ENCODE measurements at places on chromosomes 7 and 10.

DNA sequence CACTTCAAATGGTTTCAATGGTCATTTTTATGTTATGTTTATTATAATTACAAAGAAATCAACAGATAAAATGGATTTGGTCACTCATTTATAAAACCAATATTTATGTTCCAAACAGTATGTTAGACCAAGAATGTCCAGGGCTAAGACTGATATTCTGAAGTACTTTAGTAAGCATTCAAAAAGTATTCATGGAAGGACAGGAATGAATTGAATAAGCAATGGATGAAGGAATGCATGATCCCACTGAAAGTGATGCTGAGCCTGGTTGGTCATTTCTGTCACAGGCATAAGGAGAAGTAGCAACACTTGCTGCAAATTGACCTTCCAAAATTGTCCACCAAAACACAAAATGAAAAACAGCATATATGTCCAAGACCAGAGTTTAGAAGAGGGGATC is 189.0 kb upstream of the CELF2 start:
- DNase-seq: no peak

- DNase-seq: no peak
Measured at GRCh38 chr10:34864149-34865067, 49.3 kb upstream of the PARD3 start.

DNA sequence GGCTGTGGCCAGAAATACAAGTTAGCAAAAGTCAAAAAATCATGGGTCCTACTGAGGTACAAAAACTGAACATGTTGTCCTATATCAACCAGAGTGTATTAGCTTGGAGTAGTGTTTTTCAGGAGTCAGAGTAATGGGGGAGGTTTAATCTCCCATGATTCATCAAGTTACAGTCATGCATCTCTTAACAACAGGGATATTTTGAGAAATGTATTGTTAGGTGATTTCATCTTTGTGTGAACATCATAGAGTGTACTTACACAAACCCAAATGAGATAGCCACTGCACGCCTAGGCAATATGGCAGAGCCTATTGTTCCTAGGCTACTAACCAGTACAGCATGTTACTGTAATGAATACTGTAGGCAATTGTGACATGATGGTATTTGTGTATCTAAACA is 14.9 kb upstream of the TES start:
- DNase-seq: no peak

DNA sequence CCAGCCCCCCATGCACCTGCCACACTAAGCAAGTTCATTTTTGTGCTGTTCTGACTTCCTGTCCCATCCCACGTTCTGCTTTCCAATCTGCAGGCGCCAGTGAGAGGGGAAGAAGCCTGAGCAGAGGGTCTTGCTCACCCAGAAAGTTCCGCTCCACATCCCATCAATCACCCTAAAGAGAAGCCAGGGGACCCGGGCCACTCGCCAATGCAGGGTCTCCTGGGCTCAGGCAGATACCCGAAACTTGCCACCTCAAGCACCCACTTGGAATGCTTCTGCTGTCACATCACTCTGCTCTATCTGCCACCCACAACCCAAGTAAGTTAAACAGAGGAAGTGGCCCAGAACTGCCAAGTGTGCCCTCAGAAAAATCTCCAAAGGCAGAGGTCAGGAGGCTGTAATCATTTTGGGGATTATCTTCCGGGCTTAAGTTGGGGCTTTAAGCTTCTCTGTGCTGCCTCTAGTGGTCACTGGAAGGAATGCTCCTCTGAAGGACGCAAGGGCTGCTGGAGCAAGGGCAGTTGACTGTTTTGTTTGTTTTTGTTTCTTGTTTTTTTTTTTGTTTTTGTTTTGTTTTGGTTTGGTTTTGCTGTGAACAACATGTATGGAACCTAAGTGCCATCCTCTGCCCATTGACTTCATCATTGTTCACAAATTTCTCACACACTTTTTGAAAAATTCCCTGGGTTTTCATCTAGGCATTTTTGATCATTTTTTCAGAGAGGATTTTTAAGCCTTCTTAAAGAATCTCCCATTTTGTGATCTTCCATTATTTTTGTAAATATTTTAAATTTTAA is 25.5 kb downstream of the PRR15 start:
- no peak for DNase-seq

DNA sequence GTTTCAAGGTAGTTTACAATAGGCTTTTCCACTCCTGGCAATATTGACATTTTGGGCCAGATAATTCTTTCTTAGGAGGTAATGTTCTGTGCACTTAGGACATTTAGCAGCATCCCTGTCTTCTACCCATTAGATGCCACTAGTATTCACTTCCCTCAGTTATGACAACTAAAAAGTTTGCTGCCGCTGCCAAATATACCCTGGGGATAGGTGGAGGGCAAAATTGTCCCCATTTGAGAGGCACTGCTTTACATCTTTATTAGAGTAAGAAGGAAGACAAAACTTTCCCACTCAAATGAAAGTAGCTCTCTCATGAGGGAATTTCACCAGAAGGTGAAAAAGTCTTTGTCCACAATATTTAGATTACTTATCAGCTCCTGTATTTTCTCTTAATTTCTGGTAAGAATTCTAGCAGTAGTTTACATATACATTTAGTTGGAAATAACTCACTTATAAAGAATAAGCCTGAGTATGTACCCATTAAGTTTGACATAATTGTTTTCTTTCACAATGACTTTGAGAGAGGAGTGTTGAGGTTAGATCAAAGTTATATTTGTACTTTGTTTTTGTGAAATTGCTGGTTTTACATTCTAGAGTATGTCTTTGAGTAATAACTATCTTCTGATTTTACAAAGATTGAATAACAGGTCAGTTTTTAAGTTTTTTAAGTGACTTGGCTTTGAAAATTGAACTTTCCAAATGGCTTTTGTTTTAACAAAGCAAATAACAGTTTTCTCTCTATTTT is 46.0 kb downstream of the HELLS start:
- no peak for DNase-seq

DNA sequence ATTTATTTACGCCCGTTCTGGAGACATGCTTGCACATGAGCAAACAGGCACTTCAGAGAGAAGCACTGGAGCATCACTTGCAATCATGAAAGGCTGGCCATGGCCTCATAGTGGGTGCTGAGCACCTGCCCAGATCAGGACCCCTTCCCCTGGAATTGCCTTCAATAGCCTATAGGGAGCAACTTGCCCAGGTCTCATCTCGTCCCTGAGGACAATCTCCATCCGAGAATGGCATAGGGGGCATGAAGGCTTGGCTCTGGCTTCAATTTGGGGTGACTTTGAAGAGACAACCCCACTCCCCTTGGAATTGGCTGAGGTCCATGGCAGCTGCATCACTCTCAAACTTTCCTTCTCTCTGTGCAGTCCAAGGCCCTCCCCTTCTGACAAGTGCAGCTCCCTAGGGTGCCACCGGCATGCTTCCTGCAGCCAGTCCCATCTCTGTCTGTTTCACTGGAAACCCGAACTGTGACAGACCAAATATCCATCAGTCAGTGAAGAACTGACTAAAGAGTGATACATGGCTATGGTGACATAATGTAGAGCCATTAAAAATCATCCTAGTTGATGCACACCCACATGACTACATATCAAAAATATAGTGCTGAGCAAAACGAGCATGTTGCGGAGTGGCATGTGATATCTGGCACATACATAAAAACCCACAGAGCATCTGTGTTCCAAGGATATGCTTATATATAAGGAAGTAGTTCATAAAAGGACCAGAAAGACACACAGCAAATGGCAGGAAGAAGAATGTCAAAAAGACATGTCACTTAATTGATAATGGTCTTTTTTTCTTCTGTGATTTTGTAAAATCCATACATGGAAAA is 12.4 kb downstream of the GDF2 start:
- no peak for DNase-seq

- no peak for DNase-seq
Measured at GRCh38 chr7:19015098-19015497, 102.3 kb downstream of the TWIST1 start.

- no peak for DNase-seq
Measured at GRCh38 chr10:124369986-124370385, 48.7 kb downstream of the OAT start.

DNA sequence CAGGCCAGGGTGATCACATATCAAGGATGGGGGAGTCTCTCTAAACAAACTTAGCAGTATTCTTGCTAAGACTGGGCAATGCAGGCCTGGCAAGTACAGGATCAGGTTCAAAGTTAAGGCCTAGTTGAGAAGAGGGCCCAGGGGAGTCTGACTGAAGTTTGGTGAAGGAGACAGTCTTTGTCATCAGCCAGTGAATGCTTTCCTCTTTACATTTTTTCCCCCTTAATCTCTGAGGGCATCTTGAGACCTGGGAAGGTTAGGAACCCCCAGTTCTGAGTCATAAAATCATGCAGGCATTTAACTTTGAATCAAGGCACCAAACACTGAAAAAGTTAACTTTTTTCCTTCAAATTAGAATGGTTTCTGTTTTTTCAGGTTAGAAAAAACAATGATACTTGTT is 311.5 kb downstream of the REEP3 start:
- DNase-seq: no peak

DNA sequence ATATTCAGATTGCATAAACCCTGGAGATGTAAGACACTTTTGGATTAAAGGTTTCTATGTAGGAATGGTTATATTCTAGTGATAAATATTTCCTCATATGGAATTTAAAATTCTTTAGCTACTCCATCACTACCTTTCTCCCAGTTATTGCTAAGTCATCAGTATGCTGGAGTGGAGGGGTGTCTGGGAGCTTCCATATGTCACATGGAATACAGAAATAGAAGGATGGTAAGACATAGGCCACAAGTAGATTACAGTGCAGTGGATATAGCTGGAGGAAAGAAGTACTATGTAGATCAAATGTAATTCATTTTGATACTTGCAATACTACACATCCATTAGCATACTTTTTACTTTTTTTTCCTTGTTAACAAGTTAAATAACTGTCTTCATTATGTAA is 428.4 kb downstream of the ARL4A start:
- DNase-seq: no peak

DNA sequence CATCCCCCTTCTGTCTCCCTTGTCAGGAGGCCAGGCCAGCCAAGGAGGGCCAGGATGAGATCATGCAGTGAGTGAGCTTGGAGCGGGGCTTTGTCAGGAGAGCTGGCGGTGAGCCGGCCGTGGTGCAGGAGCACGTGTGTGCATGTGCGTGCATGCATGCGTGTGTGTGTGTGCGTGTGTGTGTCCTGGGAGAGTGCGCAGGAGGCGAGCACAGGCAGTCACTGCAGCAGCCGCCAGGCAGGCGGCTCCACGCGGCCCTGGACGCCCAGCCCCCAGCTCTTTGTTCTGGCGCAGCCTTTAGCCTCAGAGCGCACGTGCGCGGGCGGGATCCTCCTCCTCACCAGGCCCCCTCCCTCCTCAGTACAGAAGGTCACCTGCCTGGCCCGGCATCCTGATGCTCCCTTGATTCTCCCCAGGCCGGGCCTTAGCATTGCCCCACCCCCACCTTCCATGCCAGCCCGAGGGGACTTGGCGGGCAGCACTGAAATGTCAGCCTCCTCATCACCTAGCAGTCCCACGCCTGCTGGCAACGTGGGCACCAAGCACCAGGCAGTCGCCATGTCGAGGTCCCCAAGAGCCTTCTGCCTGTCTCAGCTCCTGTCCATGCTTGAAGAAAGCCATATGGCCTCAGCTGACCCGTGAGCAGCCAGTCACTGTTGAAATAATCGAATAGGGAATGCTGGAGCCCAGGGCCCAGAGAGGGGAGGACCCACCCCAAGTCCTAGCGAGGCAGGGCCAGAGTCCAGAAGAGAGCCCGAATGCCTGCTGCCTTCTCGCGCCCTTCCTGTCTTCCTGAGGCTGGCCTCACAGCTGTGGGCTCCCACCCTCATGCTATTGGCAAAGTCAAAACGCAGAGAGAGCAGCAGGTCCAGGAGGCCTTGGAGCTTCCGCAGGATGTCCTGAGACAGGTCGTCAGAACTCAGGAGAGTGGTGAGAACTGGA is 125.9 kb upstream of the PPIF start:
- no peak for DNase-seq

DNA sequence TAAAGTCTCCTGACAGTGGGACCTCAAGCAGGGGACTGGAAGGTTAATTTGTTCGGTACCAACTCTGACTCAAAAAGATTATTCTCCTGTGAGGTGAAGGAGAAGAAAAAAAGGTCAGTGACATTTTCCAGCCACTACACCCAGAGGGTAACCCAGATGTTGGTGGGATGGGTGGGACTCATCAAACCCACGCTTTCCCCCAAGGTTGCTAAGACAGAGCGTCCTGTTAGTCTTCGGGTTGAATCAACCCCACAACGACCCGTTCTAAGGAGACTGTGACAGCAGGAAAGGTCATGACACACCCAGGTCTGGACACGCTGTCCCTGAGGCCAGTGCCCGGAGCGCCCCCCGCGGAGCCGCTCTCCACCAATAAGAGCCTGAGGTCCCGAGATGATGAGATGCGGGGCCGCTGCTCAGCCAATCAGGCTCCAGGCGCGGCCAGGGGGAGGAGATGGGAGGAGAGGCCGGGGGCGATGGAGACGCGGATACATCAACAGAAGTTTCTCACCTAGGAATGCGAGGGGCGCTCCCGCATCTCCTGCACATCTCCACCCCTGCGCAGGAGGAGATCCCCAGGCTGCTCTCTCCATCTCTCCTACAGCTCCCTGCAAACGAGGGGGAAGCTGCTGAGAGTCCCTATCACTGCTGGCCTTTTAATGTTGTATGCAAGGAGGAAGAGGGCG is at the start of gene WNT16:
TSS of gene WNT16 (plus strand) at position 493 of the 683 bp plus-strand sequence. CDS start 293 bp downstream, outside the sequence.
- DNase-seq: no peak

GRCh38 chr7:84985073-84985784 is 201.6 kb downstream of the SEMA3D start:
- no peak for DNase-seq

GRCh38 chr10:86958116-86958900 is at the start of gene SNCG:
SNCG (plus strand) TSS chr10:86958599; CDS start chr10:86958698, 99 bp downstream.
- DNase-seq: no peak

- no peak for DNase-seq
Measured at GRCh38 chr7:144668503-144668902, 167.3 kb downstream of the TPK1 start.

DNA sequence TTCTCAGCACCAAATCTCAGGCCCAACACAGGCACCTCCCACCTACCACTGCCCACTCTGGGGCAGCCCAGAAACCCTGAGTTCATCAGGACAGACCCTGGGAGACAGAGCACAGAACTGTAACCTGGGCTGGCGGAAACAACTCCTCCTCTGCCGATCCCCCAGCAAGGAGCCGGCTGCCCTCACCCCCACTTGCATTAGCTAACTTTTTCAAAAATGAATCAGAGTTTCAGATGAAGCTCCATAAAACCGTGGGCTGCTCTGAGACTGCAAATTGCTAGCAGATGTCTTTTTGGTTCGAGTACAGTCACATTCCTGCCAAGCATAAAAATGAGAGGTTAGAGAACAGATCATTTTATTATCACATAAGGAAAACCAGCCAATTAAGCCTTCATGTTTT is 93.4 kb upstream of the PARD3 start:
- DNase-seq: no peak

DNA sequence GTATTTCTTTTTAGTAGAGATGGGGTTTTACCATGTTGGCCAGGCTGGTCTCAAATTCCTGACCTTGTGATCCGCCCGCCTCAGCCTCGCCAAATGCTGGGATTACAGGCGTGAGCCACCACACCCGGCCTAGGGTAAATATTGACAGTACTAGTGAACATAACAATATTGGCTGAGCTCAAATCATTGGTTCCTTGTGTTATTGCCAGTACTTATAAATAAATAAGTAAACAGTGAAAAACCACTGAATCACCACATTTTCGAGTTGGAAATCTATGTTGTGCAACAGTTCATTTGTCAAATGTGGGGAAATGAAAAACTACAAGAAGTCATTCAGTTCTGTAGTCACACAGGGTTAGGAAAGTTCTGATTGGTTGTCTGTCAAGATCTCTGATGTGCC is 15.8 kb downstream of the RPP30 start:
- DNase-seq: no peak

GRCh38 chr10:24035761-24036160 is 173.2 kb upstream of the KIAA1217 start:
- no peak for DNase-seq

- no peak for DNase-seq
Measured at GRCh38 chr7:107592361-107593024, 12.4 kb downstream of the BCAP29 start.

Data from activated CD4-positive, alpha-beta T cell treated with anti-CD3 and anti-CD28 coated beads, Interleukin-2, amount 50 U/mL, for 24 hours (primary cell).